Ascending aorta (tissue), 2 donors: ENCODE measurements at places on chromosomes 5 and 9.

DNA sequence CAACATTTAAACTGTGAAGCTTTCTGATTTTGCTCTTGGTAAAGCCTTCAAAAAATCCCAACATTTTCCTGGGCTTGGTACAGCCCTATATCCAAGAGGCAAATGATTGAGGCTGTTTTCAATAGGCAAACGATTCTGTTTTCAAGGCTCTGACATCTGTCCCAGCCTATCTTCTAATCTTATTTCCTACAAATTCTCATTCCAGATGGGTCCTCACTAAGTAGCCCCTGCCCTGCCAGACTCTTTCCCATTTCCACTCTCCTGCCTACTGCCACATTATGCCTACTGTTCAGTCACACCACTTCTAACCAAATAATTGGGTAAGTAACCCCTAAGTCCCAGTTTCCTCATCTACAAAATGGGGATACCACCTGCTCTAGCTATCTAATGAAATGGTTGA lies 3.5 kb downstream of the GBA2 start:
- H3K4me3 ChIP-seq = peak overlapping the region; percentile 87
- H3K27ac ChIP-seq = no peak overlapping the region
- peak; percentile 30 for DNase-seq
- H3K36me3 ChIP-seq = peaks cover 38% of the 10 kb centered on the region
- peaks cover 34% of the 10 kb centered on the region for H3K4me1 ChIP-seq
- no peaks in the 10 kb centered on the region for H3K27me3 ChIP-seq

- no peaks in the 10 kb centered on the region for H3K27me3 ChIP-seq
- no peak for DNase-seq
- no peak overlapping the region for H3K27ac ChIP-seq
- no peak overlapping the region for H3K4me3 ChIP-seq
- H3K4me1 ChIP-seq = no peaks in the 10 kb centered on the region
These were observed 13.3 kb downstream of the HMMR start for GRCh38 chr5:163473635-163474243.

- H3K4me3 ChIP-seq = no peak overlapping the region
- H3K36me3 ChIP-seq = no peaks in the 10 kb centered on the region
- H3K4me1 ChIP-seq = no peaks in the 10 kb centered on the region
- H3K27me3 ChIP-seq = no peaks in the 10 kb centered on the region
These were observed 52.9 kb upstream of the PAPPA start for GRCh38 chr9:116100711-116101121.

GRCh38 chr5:51859624-51860023 lies 476.4 kb downstream of the ISL1 start:
- no peaks in the 10 kb centered on the region for H3K27me3 ChIP-seq
- H3K4me3 ChIP-seq = no peak overlapping the region
- H3K4me1 ChIP-seq = no peaks in the 10 kb centered on the region
- no peak for DNase-seq
- H3K36me3 ChIP-seq = no peaks in the 10 kb centered on the region

GRCh38 chr5:83035373-83036100 lies 41.7 kb downstream of the TMEM167A start:
- peak; percentile 66 for DNase-seq
- H3K4me3 ChIP-seq = no peak overlapping the region
- H3K36me3 ChIP-seq = no peaks in the 10 kb centered on the region
- no peaks in the 10 kb centered on the region for H3K27me3 ChIP-seq

GRCh38 chr9:136190237-136190601 lies 14.7 kb downstream of the LHX3 start:
- peaks cover 21% of the 10 kb centered on the region for H3K27me3 ChIP-seq
- no peaks in the 10 kb centered on the region for H3K4me1 ChIP-seq
- no peaks in the 10 kb centered on the region for H3K36me3 ChIP-seq
- DNase-seq = no peak
- H3K27ac ChIP-seq = no peak overlapping the region
- H3K4me3 ChIP-seq = no peak overlapping the region
